ENCODE measurements at places on chromosomes 12 and 14. TPM values are rescaled to one million over a fixed set of nuclear protein-coding genes. Genes with fewer than 3 reads are reported as not detected.

The EFS gene
- 17.2 TPM for total RNA-seq

The HOXC6 gene
- 2.6 TPM for total RNA-seq

The MTRFR gene
- 12.0 TPM for total RNA-seq

The INHBC gene
- not detected for total RNA-seq

The CNIH1 gene
- total RNA-seq: 30.8 TPM
